RPMI8226 (cell line): ENCODE measurements at places on chromosomes 5 and 9.

DNA sequence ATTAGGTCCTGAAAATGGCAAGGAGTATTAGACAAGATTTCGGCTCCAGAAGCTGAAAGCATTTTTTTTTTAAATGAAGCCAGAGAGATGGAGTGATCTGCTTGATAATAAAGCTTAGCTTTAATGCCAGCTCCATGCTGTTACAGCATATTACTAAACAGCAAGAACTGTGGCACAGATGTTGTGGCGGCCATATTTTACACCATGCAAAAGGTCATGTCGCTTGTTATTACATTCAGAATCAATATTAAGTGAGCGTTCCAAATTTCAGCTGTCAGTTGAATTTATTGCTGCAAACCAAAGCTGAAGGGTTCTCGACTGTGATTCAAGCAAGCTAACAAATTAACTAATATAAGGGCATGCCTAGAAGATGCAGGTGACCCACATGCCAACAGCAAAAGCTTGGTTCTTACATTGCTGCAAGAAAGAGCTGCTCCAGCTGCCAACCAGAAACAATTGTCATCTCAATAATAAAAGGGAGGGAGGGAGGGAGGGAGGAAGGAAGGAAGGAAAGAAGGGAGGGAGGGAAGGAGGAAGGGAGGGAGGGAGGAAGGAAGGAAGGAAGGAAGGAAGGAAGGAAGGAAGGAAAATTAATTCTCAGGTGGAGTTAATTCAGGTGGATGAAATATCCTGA lies 517.7 kb upstream of the WWC1 start:
- no peak for DNase-seq

DNA sequence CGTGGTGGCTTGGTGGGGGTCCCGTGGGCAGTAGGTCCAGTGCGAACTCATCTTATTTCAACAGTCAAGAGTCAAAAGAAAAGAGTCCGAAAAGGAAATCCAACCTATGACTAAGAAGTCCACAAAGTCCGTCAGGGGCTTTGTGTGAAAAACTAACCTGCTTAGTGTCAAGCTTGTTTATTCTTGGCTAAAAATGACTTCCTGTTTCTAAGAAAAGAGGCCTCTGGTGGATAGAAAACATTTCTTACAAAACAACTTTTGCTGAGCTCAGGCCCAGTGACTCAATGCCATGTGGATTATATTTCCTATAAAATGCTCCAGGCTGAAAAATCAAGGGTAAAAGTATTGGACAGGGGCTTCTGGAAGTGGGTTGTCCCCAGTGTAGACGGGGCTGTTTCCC lies 105.9 kb downstream of the GADD45G start:
- no peak for DNase-seq

GRCh38 chr5:58963361-58963760 lies 380.5 kb downstream of the RAB3C start:
- no peak for DNase-seq

GRCh38 chr9:22813529-22813928 lies 366.9 kb downstream of the DMRTA1 start:
- no peak for DNase-seq

- no peak for DNase-seq
These were observed 11.3 kb upstream of the MIER3 start for GRCh38 chr5:56963246-56963645.

- DNase-seq: no peak
These were observed 85.0 kb downstream of the LURAP1L start for GRCh38 chr9:12859704-12860251.

DNA sequence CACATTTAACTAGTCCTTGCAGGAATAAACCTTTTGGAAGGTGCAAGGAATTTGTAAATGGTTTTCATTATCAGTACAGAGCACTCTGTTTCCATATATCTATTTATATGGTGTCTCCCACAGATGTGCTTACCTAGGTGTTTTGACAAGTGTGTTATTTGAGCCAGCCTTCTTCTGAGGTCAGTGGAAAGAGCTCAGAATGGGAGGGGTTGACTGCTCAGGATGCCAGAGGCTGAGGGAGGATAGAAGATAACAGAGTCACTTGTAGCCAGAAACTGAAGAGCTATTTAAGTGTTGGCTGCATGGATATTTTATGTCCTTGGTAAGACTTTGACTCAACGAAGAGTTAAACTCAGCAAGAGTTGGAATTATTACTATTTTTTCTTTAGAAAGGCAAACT lies 5.0 kb downstream of the CMYA5 start:
- peak; percentile 77 for DNase-seq

GRCh38 chr5:35269006-35269405 lies 38.7 kb upstream of the PRLR start:
- no peak for DNase-seq
